NCI-H2081 treated with DMSO at 0.1 percent for 48 hours (cell line): ENCODE measurements at places on chromosomes 3 and 15.

- DNase-seq, result no peak
These were observed 281.3 kb upstream of the LMCD1 start for GRCh38 chr3:8220291-8220690.

GRCh38 chr3:36114353-36114752, 266.0 kb upstream of the STAC start:
- no peak for DNase-seq

DNA sequence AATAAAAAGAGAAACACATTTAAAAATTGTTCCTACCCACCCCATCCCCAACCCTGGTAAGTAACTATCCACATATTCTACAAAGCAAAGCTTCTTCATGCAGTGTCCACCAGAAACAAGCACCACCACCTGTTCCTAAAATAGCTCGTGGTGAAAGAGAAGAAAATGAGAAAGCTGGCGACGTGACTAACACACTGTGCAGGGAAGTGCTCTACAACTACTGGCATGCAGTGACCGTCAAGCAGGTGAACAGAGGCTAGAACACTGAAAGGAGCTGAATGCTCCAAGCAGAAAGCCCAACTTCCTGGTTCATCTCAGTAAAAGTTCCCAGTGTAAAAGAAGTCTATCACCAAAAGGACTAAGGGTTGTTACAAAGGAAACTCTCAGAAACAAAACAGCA, 80.7 kb downstream of the NR2E3 start:
- DNase-seq, result no peak

- DNase-seq, result no peak
These were observed 215.7 kb upstream of the THBS1 start for GRCh38 chr15:39365161-39365560.

DNA sequence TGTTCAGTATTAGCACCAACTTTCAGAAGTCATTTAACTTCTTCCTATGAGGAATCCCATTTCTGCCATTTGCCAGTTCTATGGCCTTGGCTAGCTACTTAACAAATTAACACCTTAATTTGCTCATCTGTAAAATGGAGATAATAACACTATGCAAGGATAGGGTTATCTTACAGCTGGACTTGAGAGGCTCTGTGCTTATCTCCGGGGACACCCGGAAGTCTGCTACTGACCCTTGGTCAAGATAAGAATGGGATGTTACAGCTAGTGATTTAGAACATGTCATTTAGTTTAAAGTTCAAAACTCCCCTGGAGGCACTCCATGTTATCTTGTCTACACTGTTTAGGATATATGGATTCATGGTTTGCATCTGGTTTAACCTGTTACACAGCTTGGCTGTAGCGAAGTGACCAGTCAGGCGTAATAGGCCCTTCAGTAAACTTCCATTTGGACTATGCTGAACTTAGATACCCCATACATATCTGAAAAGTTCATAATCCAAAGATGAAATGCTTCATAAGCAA, 156.0 kb upstream of the CD96 start:
- no peak for DNase-seq

- no peak for DNase-seq
These were observed 63.3 kb downstream of the FLNB start for GRCh38 chr3:58071480-58071971.

DNA sequence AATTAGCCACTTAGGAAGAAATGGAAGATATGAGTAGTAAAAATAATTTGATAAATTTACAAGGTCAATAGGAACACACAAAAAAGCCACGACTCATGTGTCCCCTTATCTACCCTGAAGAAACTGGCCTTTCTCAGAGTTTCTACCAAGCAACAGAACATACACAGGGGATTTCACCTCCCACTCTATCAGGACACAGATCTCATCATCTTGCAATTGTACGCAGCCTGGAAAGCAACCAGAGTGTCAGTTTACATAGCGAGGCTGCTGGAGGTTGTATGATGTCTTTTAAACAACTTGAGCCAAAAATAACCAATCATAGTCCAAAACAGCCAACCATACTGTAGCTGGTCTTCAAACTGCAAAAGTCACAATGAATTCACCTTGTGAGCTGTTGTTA, 19.7 kb upstream of the LMOD3 start:
- no peak for DNase-seq

GRCh38 chr3:168134931-168135330, 39.2 kb upstream of the GOLIM4 start:
- no peak for DNase-seq

DNA sequence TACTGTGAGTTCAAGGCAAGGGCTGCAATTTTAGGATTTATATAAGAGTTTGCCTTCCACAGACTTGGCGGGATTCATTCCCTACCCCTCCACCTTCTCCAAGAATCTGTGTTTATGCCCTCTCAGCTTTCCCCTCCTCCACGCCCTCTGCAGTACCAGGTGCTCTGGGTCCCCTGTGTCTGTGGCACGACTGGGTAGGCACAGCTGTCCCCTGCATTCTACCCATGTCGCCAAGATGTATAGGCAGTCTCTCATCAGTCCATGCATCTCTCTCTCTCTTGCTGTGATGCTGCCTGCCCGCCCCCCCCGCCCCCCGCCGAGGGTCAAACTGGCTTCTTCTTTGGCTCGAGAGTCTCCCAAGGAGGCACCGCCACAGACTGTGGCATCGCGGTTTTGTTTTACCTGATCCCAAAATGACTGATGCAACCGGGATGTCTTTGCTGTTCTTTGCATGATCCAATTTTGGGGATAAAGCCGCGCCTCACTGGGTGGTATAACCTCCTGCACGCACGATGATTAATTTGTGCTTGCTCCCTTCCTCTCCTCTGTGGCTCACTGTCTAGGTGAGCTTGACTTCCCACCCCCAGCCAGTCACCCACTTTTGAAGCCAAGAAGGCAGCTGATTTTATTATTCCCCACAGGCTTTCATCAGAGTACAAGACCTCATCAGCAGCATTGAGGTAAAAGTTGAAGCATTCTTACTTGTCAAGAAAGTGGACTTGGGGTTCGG, 43.7 kb downstream of the EFCAB12 start:
- DNase-seq, result no peak

DNA sequence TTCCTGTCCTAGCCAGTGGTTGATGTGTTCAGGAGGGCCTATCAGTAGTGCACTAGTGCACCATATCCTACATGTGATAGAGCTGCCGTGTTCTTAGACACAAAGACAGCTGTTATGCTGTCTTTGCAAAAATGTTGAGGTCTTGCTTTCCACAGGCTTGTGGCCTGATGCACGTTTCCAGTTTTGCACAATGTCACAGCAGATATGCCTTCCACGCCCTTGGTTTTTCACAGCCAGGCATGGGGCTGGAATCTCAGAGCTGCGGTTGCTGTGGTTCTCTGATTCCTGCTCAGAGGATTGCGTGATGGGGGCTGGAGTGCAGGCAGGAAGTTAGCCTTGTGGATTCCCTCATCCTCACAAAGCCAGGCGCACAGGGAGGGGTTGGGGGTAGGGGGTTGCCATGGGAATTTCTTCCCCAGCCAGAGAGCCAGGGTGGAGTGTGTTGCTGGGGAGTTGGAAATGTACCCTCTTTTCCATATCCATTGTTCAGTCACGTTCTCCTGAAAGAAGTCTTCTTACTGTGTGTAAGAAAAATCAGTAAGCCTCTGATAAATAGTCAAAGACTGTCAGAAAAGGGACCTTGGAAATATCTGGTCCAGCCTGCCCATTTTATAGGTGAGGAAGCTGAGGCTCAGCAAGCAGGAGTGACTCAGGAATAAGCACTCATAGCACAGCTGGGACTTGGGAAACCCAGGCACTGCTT, 79.4 kb downstream of the SMAD3 start:
- no peak for DNase-seq

- DNase-seq, result no peak
These were observed 868 bp upstream of the GADL1 start for GRCh38 chr3:30895329-30895728.

DNA sequence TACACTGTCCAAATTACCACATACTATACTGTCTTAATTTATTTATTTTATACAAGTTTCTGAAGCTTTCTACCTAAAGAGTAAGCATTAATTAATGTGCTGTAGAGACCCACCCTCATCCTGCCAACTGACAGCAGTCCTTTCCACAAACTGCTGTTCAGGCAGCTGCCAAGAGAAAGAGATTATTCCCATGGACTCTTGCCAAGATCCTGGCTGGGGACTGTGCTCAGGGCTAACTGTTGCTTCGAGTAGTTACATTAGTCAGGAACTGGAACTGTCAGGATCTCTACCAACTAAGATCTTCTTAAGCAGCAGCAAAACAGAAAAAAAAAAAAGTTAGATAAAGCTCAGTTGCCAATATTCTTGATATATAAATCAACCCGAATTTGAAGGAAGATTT, 398.8 kb downstream of the MECOM start:
- DNase-seq, result peak; percentile 76

- no peak for DNase-seq
These were observed 1296.3 kb upstream of the CADM2 start for GRCh38 chr3:83662381-83662960.

DNA sequence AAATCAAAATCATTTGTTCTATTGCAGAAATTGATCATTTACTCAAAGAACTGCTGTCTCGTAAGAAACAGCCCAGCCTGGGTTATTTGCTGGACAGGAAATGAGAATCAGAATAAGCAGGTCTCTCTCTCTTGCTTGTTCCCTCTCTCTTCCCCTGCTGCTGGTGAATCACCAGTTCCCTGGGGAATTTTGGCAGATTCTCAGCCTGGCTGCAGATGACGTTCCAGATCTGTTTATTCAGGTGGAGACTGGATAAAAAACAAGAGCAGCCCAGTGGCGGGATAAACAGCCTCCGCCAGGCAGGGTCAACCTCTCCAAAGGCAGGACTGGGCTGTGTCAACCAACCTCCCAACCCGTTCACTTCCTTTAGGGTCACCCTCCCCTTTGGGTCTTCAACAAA, 72.1 kb downstream of the LRIG1 start:
- DNase-seq, result peak; percentile 9

GRCh38 chr15:75030023-75030413, 6.6 kb downstream of the PPCDC start:
- DNase-seq, result no peak

GRCh38 chr15:38354315-38354929, 99.5 kb upstream of the FAM98B start:
- DNase-seq, result no peak

- DNase-seq, result no peak
These were observed at the start of gene SUMF1 for GRCh38 chr3:4466741-4467521. TSS of gene SUMF1 (minus strand) at chr3:4467269. CDS start at chr3:4467245, 24 bp downstream.

DNA sequence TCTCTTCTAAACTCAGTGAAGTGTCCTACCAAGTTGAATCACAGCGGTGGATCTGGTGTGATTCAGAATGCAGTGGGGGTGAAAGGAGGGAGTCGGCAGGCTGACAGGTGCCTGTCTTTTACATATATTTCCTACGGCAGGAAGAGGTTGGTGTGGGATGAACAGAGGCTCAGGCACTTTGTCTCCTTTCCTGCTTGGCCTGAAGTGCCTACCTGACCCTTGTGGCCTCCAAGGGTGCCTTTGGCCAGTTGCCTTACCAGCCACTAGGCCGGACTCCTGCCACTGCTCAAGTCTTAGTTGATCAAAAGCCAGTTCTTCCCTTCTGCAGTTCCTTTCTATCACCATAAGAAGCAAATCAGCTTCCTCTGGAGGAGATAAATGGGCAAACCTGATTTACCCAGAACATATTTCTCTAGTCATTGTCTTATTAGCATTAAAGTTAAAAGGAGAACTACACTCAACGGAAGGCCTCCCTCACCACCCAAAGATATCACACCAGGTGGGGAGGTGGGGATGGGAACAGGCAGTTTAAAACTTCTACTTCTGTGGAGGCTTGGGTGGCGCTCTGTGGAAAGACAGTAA, 52.1 kb downstream of the CRTC3 start:
- DNase-seq, result no peak
